ENCODE measurements at places on chromosomes 1 and 21.

DNA sequence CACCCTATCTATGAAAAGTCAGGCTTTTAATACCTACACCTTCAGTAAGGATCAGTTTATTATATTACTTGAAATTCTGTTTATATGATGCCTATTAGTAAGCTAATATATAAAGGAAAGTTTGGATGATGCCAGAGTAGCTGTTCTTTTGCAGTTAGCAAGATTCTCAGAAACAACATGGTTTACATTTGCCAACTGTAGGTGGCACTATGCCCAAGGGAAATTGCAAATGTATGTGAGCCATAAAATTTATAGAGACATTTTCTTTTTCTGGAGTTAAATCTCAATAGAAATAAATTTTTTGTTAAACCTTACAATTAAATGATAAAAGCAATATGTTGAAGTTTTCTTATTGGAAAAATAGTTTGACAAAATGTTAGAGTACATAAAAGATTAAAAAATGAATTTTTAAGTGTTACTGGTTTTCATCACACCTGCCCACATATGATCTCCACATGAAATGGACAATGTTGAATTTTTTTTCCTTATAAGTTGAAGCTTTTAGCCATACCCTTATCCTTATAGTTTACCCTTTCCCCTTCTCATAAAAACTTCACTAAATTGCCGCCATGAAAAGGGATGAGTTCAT lies 32.1 kb upstream of the EPHX4 start:
- no peak for DNase-seq

DNA sequence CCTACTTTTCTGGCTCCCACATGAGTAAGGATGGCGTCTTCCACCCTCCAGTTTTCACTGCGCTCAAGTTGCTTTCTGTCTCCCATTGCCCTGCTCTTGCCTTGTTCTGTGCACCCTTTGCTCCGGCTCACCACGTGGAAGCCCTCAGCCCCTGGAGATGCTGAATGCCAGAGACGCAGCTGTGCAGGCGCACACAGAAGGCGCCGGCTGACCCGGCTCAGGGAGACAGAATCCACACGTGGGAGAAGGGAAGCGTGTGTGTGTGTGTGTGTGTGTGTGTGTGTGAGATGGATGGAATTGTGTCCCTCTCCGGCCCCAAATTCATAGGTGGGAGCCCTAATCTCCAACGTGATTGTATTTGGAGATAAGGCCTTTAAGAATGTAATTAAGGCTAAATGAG lies 118.2 kb upstream of the ERRFI1 start:
- no peak for DNase-seq

GRCh38 chr1:111602974-111603373 lies 16.6 kb upstream of the RAP1A start:
- no peak for DNase-seq

- DNase-seq, result no peak
Measured at GRCh38 chr1:156083800-156084790, 1.8 kb upstream of the MEX3A start.

DNA sequence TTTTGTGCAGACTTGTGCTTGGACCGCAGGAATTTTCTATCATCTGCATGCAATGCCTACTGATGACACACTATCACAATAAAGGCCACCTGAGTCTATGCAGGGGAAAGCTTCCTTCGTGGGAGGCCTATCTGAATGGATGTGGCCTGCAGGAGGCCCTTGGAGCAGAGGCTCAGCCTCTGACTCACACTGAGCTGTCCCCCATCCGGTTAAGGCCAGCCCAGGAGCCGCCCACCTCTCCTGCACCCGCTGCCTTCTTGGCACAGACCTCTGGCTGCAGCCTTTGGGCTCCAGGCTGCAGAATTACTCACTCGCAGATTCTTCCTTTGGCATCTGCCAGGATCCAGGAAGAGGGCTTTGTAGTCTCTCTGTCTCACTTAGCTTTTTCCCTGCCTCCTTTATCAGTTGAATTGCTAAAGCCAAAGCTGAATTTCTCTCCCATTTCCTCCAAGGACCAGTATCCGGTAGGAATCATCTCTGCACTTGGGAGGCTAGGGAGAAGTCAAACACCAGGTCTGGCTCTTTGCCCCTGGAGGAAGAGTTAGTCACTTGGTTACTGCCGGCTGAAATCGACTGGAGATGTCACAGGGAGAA lies 65.1 kb upstream of the JUN start:
- peak; percentile 75 for DNase-seq

DNA sequence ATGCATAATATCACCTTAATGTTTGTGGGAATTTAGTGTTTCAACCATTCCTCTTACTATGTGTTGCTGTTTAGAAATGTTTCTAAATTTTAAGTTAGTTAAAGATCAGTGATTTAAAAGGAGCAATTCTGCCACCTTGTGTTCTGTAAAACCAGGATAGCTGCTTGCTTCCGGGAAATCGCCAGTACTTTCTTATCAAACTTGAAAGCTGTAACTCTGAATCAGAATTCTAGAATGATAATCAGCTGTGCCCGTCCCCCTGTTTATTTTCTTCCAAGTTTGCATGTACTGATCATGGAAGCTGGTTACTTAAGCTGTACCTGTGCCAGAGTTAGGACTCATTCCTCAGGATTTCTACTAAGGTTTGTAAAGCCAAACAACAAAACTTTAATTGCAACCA lies 656.4 kb downstream of the LTN1 start:
- DNase-seq, result no peak

DNA sequence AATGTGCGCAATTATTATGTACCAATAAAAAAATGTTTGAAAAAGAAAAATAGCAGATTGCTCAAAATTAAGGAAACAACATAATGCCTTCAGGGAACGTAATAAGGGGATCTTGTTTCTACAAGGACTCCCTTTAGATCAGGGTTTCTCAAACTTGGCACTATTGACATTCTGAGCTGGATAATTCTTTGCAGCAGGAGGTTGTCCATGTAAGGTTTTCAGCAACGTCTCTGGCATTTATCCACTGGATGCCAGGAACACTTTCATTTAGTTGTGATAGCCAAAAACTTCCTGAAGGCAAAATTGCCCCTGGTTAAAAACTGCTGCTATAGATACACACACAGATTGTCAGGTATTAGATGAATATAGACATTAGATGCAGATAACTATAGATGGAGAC lies 666.7 kb upstream of the ADAMTS5 start:
- no peak for DNase-seq

- no peak for DNase-seq
Measured at GRCh38 chr1:227321035-227321434, 2.7 kb upstream of the CDC42BPA start.

DNA sequence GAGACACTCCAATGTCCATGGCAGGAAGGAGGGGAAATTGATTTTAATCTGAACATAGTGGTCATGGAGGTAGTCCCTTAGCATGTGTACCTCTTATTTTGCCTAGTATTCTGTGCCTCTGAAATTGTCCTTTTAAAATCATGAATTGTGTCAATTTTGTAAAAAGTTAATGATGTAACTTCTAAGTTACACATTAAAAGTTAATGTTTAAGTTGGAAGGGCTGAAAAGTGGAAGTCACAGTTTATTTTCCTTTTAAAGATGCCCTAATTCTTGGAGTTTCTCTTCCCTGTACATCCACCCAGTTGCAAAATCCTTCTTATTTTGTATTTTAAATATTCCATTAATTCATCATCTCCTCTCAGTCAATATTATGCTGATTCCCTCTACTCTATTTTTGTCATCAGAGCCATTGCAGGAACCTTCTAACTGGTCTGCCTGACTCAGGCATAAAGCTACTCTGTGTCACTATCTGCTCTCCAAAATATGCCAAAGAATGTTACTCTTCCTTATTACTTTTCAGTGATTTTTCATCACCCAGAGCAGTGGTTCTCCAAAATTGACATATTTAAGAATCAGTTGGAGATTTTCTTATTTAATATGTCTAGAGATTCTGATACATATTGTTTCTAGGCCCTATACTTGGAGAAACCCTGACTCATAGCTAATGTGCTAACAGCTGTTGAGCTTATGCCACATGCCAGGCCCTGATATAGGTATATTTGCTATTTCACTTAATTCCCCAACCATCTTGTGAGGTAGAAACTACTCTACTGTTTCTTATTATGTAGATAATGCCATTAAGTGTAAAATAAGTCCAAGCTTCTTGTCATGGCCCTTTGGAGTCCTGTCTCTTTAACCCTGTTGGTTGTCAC lies 5.1 kb downstream of the HOOK1 start:
- no peak for DNase-seq

DNA sequence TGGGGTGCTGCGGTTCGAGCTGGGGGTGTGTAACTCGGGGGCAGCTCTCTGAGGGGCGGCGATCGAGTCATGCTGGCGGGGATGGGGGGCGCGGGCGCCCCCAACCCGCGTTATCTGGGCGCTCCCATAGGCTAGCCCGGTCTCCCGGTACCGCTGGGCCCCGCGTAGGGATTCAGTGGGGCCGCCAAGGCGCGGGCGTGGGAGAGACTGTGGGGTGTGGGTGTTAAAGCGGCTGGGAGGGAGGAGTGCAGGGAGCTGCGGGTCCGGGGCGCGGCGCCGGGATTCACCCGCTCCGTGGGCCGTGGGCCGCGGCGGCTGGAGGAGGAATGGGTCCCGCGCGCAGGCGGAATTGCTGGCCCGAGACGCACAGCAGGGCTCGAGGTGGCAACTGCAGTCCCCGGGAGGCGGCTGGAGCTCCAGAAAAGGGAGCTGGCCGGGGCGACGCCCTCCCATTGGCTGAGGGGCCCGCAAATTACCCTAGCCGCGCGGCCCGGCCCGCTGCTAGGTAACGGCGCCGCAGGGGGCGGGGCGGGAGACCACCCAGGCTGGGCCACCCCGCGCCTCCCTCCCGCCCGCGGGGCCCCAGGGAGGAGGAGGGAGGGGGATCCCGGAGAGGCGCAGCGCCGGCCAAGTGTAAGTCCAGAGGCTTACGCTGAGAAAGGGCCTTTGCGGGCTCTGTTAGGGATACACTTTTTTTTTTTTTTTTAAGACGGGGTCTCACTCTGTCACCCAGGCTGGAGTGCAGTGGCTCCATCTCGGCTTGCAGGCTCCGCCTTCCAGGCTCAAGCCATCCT lies at the start of gene PTCH2:
TSS of gene PTCH2 (minus strand) at position 392 of the 794 bp plus-strand sequence. CDS start at position 71, 321 bp downstream.
- peak; percentile 81 for DNase-seq

DNA sequence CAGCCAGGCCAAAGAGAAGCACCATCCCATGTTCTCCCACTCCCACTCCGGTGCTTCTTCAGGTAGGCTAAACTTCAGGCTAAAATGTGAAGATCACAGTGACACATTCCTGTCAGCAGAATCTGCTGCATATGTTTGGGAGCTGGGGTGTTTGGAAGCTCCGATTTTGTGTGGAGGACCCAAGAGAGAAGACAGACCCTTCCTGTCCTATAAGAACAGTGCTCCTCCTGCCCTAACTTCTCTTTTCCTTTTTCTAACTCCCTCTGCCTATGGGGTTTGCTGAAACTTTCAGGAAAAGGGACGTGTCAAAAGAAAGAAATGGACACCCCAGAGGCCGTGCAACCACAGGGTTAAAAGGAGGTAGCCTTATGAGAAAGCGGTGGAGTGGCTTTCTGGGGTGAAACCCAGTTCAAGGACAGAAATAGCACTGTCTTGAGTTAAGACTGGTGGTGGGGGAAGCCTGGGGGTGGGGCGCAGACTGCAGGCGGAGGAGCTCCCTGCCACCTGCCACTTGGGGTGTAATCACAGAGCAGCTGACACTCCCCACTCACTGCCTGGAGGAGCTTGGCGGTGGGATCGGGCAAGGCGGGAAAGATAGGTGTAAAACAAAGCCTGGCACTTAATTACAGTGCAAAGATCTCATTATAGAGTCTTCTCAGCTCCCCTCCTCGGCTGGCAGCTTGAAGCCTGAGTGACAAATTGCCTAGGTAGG lies 645 bp upstream of the TLR5 start:
- DNase-seq, result peak; percentile 54

DNA sequence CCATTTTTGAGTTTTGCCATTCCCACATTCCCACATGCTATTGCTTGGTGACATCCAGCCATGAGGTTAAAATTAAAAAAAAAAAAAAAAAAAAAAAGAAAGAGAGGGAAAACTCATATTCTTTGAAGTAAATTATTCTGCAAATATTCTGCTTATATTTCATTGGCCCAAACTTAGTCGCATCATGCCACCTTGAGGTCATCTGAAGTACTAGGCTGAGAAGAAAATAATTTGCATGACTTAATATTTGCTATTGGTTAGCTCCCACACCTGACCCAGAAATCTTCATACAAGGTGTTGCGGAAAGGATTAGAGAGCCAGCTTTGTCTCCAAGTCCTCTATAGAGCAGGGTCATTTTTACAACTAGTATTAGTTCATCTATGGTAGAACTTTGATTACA lies 2206.0 kb downstream of the MRPL39 start:
- no peak for DNase-seq

GRCh38 chr1:11535316-11535715 lies 56.4 kb downstream of the DISP3 start:
- DNase-seq, result no peak
